ENCODE measurements at places on chromosomes 1 and 21.

DNA sequence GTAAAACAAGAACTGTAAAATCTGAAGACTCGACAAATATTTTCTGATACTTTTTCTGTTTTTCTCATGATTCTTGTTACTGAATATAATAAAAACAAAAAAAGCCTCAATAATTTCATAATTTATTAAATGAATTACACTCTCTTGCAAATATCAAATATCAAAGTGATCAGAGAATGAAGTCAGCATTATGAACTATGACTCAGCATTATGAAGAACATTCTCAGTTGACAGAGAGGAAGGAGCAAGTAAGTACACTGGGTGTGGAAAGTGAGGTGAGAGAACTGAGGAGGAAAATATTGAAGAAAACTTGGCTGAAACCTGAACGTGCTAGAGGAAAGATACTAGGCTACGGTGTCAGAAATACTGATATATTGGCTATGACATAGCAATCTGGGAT, 529.5 kb downstream of the KCNT2 start:
- no peak for DNase-seq

- no peak for DNase-seq
These were observed 13.9 kb downstream of the CHIT1 start for GRCh38 chr1:203215573-203215972.

DNA sequence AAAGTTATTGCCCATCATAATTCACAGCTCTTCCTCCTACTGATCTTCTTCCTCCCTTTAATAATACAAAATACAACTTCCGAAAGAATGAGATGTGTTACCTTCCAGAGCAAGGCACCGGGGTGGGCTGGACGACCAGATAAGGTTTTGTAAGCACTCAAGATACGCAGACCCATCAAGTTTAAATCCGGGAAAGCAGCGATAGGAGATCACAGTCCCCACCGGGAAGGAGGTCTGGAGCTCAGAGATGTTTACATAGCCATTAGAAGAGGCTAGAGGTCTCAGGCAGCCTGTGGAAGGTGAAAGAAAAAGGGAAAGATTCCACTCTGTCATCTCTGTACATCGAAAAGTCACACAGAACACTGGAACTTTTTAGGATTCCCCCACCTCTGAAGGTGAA, 99.4 kb downstream of the SUSD4 start:
- DNase-seq: no peak

DNA sequence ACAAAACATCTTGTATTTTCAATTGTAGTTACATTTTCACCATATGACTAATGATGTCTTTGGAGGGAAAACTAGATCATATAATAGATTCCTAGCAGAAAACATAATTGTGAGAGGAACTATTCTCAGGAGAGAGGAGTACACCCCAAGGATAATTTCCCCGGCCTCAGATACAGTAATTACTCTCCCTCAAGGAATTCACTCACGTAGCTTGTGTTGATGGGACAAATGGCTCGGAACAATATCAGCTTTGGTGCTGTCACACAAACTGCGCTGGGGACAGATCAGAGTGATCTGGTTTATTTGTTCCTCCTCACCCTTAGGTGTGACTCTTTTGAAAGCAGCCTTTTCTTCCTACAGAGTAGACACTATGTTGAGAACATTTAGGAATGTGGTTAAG, 11.2 kb downstream of the ABCG1 start:
- no peak for DNase-seq

- DNase-seq: no peak
These were observed 19.4 kb downstream of the TNFSF4 start for GRCh38 chr1:173187671-173188237.

DNA sequence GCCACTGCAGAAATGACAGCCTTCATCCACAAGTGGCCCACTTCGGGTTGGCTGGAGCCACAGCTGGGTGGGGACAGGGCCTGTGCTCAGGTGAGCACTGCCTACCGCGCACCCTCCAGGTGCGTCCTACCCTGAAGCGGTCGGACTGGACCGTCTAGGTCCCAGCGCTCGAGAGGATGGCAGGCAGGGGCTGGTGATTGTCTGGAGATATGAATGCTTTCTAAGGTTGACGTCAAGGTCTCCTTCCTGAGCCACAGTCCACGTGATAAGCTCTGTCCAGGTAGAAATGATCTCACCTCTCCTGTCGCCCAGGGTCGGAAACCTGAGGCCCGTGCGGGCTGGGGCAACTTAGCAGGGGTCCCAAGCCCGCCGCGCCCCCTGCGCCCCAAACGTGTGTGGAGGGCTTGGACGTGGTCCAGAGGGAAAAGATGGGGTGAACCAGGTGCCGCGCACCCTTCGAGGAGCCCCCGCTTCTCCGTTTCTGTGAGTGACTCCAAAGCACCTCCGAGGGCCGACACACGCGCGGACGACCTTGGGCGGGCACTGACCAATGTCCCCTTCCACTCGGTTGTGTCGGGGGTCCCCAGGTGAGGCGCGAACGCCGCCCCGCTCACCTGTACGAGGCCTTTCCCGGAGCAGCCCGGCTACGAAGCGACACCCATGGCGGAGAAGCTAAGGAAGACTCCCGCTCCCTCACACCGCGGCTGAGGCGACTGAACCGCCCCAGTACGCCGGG, 853 bp upstream of the DOP1B start:
- no peak for DNase-seq

GRCh38 chr1:214520544-214521165, 30.7 kb downstream of the PTPN14 start:
- no peak for DNase-seq

GRCh38 chr21:25568246-25568645, 39.0 kb downstream of the MRPL39 start:
- DNase-seq: peak; percentile 86

GRCh38 chr1:194755241-194755994, 1569.0 kb upstream of the B3GALT2 start:
- DNase-seq: no peak

- no peak for DNase-seq
These were observed 13.9 kb downstream of the PHLDA3 start for GRCh38 chr1:201455098-201455497.

GRCh38 chr1:47931395-47931794, 65.8 kb downstream of the TRABD2B start:
- DNase-seq: no peak

- DNase-seq: no peak
These were observed 544.4 kb upstream of the CXADR start for GRCh38 chr21:16968436-16968835.

DNA sequence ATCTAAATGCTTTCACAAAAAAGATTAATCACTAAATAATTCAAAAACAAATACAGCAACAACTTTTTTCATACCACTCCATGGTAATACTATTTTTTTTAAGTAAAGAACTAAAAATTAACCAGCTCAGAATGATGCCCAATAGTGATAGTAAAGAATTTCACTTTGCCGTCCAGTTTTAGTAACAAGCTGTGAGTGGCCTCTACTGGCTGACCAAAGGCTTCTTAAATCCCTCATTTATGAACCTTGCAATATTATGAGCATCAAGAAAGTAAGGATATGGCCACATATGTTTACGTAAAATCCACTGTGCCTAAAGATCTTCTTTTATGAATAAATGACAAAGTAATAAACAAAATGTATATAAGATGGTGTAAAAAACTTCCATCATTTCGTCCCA, 108.6 kb downstream of the GPATCH2 start:
- no peak for DNase-seq

- no peak for DNase-seq
These were observed 141.0 kb downstream of the USP25 start for GRCh38 chr21:15870819-15871218.

DNA sequence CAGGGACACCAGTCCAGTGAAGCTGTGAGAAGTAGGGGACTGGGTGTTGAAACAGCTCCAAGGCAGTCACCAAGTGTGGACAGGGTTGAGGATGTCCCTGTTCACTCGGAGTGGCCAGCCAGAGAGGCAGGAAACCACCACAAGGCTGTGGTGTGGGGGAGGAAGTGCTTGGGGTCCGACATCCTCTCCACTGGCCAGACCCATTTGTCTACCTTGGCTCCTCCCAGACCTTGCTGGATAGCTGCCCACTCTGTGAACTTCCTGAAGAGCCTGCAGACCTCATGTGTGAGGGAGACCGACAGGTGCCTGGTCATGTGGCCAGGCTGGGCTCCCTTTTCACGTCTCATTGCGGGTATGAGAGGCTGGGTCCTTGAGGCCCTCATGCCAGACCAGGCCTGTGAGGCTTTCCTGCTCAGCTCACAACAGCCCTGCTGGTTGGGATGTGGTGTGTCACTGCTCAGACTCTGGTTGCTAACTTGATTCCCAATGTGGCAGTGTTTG, 21.8 kb downstream of the CYP4B1 start:
- no peak for DNase-seq
